ENCODE measurements at places on chromosomes 3 and 15. TPM values are rescaled to one million over a fixed set of nuclear protein-coding genes. Genes with fewer than 3 reads are reported as not detected.

The FURIN gene
- 26.5 TPM for total RNA-seq

The SLC24A5 gene
- total RNA-seq = not detected

The TMC3 gene
- not detected for total RNA-seq

DNA sequence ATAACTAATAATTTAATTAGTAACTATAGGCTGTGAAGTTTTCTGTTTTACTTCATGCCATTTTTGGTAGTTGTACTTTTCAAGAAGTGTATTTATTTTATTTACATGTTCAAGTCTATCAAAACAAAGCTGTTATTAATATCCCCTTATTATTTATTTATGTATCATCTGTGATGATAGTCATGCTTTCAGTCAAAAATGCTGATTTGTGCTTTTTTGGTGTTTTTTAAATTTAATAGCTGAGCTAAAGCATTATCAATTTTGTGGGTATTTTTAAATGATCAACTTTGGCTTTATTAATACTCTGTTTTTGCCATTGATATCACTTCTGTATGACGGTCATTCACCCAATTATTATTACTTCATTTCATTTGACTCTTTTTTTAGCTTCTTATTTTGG is 1229.2 kb upstream of the CADM2 start:
- H3K4me3 ChIP-seq = no peak overlapping the region
- H3K27me3 ChIP-seq = no peaks in the 10 kb centered on the region
- DNase-seq = no peak
- no peak overlapping the region for H3K27ac ChIP-seq
- no peaks in the 10 kb centered on the region for H3K4me1 ChIP-seq
- H3K36me3 ChIP-seq = peaks cover 27% of the 10 kb centered on the region

- H3K27me3 ChIP-seq = peaks cover 2% of the 10 kb centered on the region
- no peak overlapping the region for H3K27ac ChIP-seq
- H3K36me3 ChIP-seq = no peaks in the 10 kb centered on the region
These were observed 29.8 kb downstream of the ANP32A start for GRCh38 chr15:68790910-68791309.

DNA sequence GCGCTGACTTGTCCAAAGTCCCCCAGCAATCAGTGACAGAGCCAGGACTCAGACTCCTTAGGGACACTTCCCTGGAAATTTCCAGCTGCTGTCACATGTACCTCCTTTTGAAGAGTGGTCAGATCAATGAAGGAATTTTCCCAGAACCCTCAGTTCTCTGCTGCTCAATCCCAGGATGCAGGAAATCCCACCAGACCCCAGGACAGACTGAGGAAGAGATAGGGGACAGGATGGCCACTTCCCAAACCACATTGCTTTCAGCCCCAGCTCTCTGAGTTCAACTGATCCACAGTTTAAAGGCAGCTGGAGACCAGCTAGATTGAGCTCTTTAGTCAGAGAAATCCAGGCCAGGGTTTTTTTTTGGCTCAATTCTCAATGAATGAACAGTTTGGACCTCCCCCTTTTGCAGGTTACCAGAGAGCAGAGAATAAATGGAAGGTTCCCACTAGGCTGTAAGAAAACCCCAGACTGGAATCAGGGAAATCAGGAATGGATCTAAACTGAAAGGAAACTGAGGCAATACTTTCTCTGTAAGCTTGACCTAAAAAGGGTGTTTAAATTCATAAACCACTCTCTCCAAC is 1.5 kb downstream of the CYP1A1 start:
- H3K27ac ChIP-seq = no peak overlapping the region
- no peak overlapping the region for H3K4me3 ChIP-seq
- H3K27me3 ChIP-seq = peaks cover 16% of the 10 kb centered on the region
- DNase-seq = no peak
- peaks cover 5% of the 10 kb centered on the region for H3K36me3 ChIP-seq
- peaks cover 12% of the 10 kb centered on the region for H3K4me1 ChIP-seq

DNA sequence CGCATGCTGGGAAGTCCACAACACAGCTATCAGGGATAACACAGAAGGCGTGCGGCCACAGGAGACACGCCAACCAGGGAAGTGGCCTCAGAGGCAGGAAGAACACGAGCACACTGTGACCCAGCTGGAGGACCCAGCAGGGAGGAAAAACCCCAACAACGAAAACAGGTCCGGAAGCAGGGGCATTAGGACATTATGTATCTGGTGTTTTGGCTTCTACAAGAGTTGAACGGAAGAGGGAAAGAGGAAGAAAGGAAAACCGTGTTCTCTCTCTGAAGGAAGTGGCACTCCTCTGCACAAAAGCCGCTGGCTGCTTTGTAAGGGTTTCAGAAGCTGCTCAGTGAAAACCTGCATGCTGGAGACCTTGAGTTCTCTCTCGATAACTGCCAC is 61.8 kb downstream of the HACD2 start:
- no peaks in the 10 kb centered on the region for H3K4me1 ChIP-seq
- H3K4me3 ChIP-seq = no peak overlapping the region
- peaks cover 3% of the 10 kb centered on the region for H3K27me3 ChIP-seq
- no peak for DNase-seq
- no peak overlapping the region for H3K27ac ChIP-seq

GRCh38 chr3:39528844-39529243 is 61.4 kb downstream of the MOBP start:
- no peaks in the 10 kb centered on the region for H3K27me3 ChIP-seq
- no peak overlapping the region for H3K27ac ChIP-seq
- H3K4me3 ChIP-seq = no peak overlapping the region
